Posterior vena cava (tissue), 2 donors: ENCODE measurements at places on chromosomes 6 and 20. TPM values are rescaled to one million over a fixed set of nuclear protein-coding genes. Genes with fewer than 3 reads are reported as not detected.
A peak's percentile ranks its signal among the peaks of the same experiment; 100 is the strongest.

DNA sequence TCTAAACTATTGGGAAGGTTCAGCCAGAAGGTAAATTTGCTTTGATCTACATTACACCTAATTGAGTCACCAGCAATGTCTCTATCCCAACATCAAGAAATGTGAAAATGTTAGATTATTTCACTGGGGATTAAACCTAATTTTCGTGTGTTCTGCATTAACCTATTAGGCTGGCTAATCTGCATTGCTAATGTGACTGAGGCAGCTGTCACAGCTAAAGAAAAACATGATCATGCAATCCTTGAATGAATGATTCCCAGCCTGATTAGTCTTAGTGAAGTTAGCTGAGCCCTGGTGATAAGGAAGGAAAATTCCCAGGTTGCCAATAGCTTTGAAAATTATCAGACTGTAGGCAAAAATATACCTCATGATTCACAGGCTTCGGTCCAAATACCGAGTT, 135.3 kb downstream of the LINC00237 start:
- no peak for DNase-seq

GRCh38 chr20:23244156-23244915, 106.3 kb upstream of the NXT1 start:
- DNase-seq: no peak

- peak; percentile 95 for DNase-seq
Observed at GRCh38 chr6:134175532-134176263, 123.3 kb upstream of the SLC2A12 start.

DNA sequence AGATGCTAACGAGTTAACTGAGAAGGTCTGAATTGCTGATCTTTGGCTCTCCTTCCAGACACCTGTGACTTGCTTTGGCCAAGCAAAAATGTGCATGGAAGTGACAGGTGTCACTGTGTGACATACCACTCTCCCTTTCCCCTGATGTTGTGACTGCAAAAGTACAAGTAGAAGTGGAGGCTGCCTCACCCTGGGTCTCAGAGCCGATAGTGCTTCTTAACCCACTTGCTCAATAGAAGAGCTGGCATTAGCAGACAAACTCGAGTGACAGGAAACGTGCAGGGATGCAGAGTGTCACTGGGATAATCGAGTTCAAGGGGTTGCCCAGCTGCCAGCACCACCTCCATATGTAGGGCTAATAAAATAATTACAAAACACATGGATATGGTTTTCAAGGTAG, 16.4 kb upstream of the SPO11 start:
- DNase-seq: no peak

GRCh38 chr20:34713194-34713943, 9.2 kb downstream of the TP53INP2 start:
- DNase-seq: no peak

- no peak for DNase-seq
Observed at GRCh38 chr6:35919085-35919826, 1.6 kb downstream of the SRPK1 start.

DNA sequence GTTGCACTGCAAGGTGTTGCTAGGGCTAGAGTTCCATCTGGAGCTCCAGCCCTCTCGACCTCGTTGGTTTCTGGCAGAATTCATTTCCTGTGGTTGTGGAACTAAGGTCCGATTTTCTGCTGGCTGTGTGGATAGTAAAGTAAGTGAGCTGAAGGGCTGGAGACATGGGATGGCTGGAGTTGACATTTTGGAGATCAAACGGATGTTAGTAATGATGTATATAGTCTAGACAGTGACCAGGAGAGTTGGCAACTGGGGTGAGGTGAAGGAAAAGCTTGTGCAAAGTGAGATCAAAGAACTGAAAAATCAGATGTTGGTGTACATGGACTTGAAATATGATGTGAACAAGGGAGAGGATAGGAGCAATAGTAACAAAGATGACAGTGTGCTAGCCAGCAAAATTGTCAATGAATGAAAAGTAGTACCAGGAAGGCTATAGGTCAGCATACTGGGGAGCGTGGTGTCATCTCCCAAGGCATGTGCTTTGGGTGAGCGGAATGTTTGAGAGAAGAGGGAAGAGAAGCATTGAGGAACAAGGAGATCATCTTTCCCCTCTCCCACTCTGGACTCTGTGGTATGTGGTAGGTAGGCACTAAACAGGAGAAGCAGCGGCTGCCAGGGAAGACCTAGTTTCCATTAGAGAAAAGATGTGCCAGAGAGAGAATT, 7.8 kb downstream of the QRSL1 start:
- DNase-seq: no peak

- no peak for DNase-seq
Observed at GRCh38 chr6:118720125-118720473, 68.7 kb upstream of the CEP85L start.

DNA sequence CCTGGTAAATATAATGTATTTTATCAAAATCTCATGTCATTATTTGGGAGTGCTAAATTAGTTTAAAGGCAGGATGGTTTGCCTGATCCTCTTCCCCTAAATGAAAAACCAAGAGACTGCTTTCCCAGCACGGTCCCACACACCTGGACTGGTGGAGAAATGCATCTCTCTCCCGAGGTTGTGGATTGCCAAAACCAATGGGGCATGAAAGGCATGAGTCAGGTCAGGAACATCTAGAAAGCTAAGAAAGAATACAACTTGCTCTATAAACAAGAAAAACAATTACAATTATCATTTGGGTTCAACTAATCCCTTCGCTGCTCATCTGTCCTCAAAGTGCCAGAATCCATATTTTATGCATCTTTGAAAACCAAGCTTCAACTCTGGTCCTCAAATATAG, 308.3 kb upstream of the IRAK1BP1 start:
- DNase-seq: no peak

GRCh38 chr6:34259529-34260069, 10.8 kb upstream of the SMIM29 start:
- DNase-seq: peak; percentile 4

DNA sequence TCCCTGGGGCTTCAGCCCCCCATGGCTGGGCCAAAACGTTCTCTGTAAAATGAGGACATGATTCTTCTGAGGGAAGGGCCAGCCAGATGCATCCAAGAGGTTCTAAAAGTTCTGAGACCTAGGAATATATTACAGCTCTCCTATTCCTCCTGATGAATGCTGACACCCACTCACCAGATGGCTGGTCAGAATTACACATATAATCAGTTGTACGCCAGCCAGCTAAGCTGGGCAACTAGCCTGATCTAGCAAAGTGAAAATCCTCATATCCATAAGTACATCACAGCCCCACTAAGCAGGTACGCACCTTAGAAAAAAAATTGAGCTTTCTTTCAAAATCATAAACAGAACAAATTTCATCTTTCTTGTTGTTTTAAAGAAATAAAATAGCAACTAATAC, 34.8 kb downstream of the C6orf118 start:
- DNase-seq: no peak

- no peak for DNase-seq
Observed at GRCh38 chr6:35519313-35520015, 6.8 kb upstream of the TULP1 start.

DNA sequence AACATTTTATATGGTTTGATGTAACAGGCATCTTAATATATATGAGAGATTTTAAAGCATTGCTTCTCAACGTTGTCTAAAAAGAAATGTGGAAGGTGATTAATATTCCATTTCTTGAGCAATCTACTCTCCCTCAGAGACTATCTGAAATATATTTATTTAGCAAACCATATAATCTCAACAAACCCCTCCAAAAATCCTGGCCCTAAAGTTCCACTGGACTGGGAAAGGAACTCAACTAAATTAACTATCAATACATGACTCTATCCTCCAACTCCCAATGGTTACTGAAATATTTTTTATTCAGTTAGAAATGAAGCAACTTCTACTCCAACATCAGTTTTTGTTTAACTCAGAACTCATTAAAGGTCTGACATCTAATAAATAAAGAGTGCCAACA, 6.3 kb downstream of the TASP1 start:
- no peak for DNase-seq

DNA sequence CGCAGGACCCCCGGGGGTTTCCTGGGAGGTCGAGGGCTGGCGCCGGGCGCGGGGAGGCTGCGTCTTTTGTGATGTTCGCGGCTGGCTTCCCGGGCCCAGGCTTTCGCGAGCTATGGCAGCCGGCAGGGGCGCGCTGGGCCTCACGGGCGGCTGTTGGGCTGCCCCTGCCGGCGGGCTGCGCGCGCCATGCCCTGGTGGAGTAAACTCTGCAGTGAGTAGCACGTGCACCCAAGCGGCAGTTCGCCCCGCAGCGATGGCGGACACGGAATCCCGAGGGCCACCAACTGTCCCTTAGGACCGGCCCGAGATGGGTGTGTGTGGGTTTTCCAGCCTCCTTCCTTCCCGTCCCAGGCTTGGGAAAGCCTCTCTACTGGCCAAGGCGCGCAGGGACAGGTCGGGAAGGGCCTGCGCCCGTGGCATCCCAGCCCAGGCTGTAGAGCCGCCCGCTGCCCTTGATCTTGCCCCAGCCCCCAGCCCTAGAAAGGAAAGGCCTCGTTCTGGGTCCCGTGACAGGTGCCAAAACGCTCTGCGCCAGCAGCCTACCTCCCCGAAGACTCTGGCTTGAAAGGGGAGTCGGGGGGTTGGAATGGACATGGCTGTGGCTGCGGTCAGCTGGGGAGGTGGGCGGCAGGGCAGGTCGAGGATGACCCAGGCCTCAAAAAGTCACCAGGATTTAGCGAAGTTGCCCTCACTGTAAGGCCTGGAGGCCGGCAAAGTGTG, 49.7 kb downstream of the ZBTB2 start:
- DNase-seq: no peak

DNA sequence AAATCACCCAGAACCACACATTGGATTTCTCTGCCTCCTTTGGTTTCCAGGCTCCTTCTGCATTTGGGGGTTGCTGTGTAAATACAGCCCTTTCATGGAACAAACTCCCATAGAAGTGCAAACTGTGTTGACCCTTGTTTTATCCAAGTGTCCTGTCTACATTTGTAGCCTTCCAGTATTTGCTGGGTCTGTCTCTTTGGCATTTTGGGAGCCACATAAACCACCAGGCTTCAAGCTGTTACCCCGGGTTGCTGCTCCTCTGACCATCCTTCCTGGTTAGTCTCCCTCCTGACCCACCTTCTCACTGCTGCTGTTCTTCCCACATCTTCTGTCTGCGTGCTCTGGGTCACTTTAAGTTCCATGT, 7.6 kb upstream of the MTHFD1L start:
- DNase-seq: no peak

GRCh38 chr20:10255846-10256245, 37.2 kb downstream of the SNAP25 start:
- DNase-seq: no peak

GRCh38 chr6:145028144-145028818, 707.0 kb downstream of the EPM2A start:
- DNase-seq: no peak

DNA sequence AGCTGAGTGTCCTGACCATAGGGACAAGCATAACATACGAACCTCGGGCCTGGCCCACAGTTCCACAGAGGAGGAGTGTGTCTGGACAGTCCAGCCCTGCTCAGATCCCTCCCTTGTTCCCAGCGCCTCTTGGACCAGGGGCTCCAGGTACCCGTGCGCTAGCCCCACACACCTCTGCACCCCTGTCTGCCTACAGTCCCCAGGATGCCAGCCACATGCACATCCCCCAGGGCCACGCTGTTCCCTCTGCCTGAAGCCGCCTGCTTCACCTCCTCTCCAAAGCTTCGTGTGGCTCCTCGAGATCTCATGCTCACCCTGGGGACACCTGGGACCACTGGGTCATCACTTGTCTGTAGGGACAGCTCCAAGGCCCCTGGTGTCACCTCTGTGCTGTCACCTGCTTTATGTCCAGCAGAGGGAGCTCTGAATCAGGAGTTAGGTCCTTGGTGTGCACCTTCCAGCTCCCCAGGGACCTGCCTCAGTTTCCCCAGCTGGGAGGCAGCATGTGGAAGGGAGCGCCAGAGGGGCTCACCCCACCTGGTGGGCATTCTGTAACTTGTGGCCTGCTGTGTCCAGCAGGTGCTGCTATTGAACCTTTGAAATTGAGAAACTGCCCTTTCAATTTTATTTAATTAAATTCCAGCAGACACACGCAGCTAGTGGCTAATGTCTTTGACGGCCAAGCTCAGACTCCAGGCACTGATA, 7.3 kb upstream of the YTHDF1 start:
- DNase-seq: no peak

DNA sequence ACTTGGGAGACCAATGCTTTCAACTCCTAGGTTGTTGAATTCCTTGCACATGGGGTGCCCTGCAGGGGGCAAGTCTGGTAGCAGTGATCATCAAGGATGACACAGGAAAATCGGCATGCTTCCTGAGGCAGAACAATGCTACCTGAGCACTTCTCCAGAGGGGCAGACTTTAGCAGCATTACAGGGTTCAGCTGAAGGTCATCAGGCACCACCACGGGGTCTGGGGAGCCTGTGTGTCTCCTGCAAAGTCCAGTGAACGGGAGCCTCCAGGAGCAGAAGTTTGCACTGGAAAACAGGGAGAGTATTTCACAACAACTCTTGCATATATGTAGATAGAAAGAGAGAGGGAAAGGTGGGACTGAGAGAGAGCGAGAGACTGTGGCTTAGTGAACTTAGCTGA, 10.2 kb downstream of the VSX1 start:
- peak; percentile 32 for DNase-seq

GRCh38 chr6:163405412-163406309, 8.9 kb upstream of the QKI start:
- peak; percentile 89 for DNase-seq

DNA sequence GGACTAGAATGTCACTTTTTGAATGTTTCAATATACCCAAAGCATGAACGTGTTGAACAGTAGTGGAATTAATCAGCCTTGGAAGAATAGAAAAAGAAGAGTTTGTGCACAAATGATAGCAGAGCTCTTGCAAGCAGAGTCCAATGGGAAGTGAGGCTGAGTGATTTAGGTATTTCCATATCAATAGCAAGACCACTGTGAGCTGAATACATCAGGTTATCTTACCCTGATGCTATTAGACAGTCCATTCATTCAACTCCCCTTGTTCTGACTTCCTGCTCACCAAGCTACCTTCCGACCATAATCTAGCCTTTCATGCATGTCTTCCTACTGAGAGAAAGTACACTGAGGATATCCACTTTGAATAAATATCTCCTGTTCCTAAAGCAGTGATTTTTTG, 349.2 kb upstream of the RNF217 start:
- no peak for DNase-seq

GRCh38 chr6:111766201-111766857, 106.9 kb downstream of the FYN start:
- DNase-seq: no peak

The LSM2 gene
- 39.7 TPM for total RNA-seq

The LAMA2 gene
- 91.5 TPM for total RNA-seq

The PTPRA gene
- 62.5 TPM for total RNA-seq

The MAP1LC3A gene
- total RNA-seq: 48.1 TPM

The STMND1 gene
- total RNA-seq: not detected

The AK9 gene
- 8.1 TPM for total RNA-seq

The RSPO3 gene
- 101 TPM for total RNA-seq

The FOXO3 gene
- total RNA-seq: 57.7 TPM

The TINAG gene
- not detected for total RNA-seq

The PPIL6 gene
- 1.2 TPM for total RNA-seq

The TPD52L1 gene
- total RNA-seq: 51.7 TPM

The SH3BGRL2 gene
- 15.0 TPM for total RNA-seq

The SCGN gene
- not detected for total RNA-seq

The CAGE1 gene
- total RNA-seq: not detected

The SMLR1 gene
- not detected for total RNA-seq
